ENCODE measurements at places on chromosomes 5 and 9. TPM values are rescaled to one million over a fixed set of nuclear protein-coding genes. Genes with fewer than 3 reads are reported as not detected.

DNA sequence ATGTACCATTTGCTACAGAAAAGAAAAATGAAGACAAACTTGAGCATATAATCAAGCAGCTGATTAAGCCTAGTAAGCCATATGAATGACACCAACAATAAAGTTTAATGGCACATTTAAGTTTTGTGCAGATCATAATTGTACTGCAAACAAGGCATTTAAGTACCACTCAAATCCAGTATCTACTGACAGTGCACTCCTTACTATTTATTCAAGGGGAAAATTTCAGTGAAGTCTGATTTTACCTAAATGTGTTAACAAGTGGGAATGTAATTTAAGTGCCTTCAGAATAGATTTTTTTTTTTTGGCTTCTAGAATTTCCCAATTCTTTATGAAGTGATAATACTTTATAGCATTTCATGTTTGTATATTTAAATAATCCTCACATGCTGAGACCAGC, 341.0 kb upstream of the POU5F2 start:
- H3K27me3 ChIP-seq: no peaks in the 10 kb centered on the region
- H3K27ac ChIP-seq: no peak overlapping the region
- no peak for DNase-seq
- no peaks in the 10 kb centered on the region for H3K4me1 ChIP-seq
- H3K4me3 ChIP-seq: no peak overlapping the region

GRCh38 chr9:5587024-5587423, 41.9 kb upstream of the RIC1 start:
- H3K36me3 ChIP-seq: no peaks in the 10 kb centered on the region
- no peak for DNase-seq
- no peaks in the 10 kb centered on the region for H3K4me1 ChIP-seq

The GPR151 gene
- not detected for total RNA-seq

- H3K36me3 ChIP-seq: no peaks in the 10 kb centered on the region
- H3K4me3 ChIP-seq: no peak overlapping the region
- DNase-seq: peak; percentile 54
These were observed 34.3 kb upstream of the RPS23 start for GRCh38 chr5:82312373-82312856.

The CARD9 gene
- total RNA-seq: 1.2 TPM

The MCCC2 gene
- total RNA-seq: 47.2 TPM

DNA sequence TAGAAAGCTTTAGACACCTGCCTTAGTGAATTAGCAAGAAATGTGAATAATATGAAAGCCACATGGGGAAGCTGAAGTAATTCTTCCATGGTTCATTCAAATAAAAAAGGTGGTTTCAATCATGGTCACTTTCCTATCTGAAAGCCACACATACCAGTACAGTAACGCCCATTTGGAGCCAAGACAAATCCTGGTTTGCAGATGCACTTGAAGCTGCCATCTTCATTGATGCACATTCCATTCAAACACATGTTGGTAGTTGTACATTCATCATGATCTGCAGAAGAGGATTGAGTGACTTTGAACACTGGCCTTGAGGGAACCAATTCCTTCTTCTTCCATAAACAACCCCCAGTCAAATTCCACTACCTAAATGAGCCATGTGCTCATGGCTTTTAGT, 161.5 kb downstream of the FBN2 start:
- H3K27ac ChIP-seq: no peak overlapping the region
- H3K27me3 ChIP-seq: no peaks in the 10 kb centered on the region
- no peak overlapping the region for H3K4me3 ChIP-seq
- no peaks in the 10 kb centered on the region for H3K4me1 ChIP-seq
- no peak for DNase-seq

The SAXO1 gene
- total RNA-seq: not detected

- no peak for DNase-seq
- no peak overlapping the region for H3K4me3 ChIP-seq
- H3K4me1 ChIP-seq: no peaks in the 10 kb centered on the region
- no peaks in the 10 kb centered on the region for H3K27me3 ChIP-seq
These were observed 33.3 kb downstream of the OSMR start for GRCh38 chr5:38879078-38879460.

The NR5A1 gene
- 0.64 TPM for total RNA-seq

- no peaks in the 10 kb centered on the region for H3K27me3 ChIP-seq
- no peak for DNase-seq
- H3K27ac ChIP-seq: peak overlapping the region; percentile 99
- no peak overlapping the region for H3K4me3 ChIP-seq
- H3K4me1 ChIP-seq: peaks cover 46% of the 10 kb centered on the region
These were observed 3.2 kb upstream of the SQSTM1 start for GRCh38 chr5:179817470-179817840.

DNA sequence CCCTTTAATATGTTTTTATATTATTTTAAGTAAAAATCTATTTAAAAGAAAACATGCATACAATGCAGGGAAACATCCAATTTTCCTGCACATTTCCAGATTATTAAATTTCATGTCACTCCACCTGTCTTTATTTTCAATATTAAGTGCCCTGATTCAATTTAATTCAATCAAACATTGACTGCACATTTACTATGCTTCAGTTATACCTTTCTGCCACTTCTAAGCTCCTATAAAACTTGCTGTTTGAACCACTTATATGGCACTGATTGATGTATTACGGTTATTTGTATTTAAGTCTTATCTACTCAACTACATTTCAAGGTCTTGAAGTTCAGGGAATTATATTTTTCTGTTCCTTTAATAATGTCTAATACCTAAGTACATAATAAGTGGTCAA, 198.0 kb downstream of the CAVIN4 start:
- DNase-seq: no peak
- no peak overlapping the region for H3K27ac ChIP-seq
- H3K36me3 ChIP-seq: no peaks in the 10 kb centered on the region
- H3K27me3 ChIP-seq: peaks cover 21% of the 10 kb centered on the region
- H3K4me3 ChIP-seq: no peak overlapping the region

GRCh38 chr5:7518947-7519560, 123.1 kb downstream of the ADCY2 start:
- H3K4me3 ChIP-seq: no peak overlapping the region
- no peak overlapping the region for H3K27ac ChIP-seq
- H3K27me3 ChIP-seq: no peaks in the 10 kb centered on the region

DNA sequence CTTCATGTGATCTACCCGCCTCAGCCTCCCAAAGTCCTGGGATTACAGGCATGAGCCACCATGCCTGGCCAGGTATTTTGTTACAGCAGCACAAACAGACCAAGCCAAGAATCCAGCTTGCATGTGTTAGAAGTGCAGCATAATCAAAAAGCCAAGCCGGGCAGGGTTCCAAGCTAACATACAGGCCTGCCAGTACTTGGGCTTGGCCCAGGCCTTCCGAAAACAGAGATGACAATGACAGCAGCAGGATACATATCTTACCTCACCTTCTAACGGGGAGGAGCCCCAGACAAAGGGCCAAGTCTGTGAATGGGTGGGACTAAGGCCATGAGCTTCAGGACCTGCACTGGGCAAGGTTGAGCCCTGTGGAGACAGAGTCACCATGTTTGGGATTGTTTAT, 91.4 kb upstream of the ZNF462 start:
- H3K27me3 ChIP-seq: no peaks in the 10 kb centered on the region
- H3K27ac ChIP-seq: no peak overlapping the region
- no peak for DNase-seq
- no peaks in the 10 kb centered on the region for H3K36me3 ChIP-seq
- no peak overlapping the region for H3K4me3 ChIP-seq

DNA sequence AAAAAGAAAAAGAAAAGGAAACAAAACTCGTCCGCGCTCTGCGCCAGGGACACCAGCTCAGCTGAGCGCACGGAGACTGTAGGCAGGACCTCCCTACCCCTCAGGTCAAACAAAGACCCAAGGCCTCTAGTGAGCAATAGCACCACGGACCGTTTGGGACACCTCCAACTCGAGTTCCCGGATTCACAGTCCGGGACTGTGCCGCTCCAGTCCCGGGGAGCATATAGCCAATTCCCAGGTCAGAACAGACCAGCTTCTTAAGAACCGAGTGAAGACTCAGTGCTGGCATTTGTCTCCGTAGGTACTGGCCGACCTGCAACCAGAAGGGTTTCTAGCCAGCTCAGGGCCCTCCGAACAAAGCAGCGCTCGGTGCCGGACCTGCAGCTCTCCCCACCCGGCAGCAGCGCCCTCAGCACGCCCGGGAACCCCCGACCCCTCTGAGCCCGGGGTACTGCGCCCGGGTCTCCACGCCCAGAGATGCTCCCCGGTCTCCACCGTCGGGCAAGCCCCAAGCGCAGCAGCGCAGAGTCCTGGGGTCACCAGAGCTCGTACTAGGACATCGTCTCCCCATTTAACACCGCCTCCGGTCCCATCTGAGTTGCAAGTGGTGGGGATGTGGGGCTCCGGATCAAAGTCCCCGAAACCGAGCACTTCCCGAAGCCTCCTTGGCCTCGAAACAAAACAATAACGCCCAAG, 591 bp downstream of the ABCA1 start:
- H3K4me1 ChIP-seq: peaks cover 18% of the 10 kb centered on the region
- H3K36me3 ChIP-seq: no peaks in the 10 kb centered on the region
- H3K27ac ChIP-seq: peak overlapping the region; percentile 33

DNA sequence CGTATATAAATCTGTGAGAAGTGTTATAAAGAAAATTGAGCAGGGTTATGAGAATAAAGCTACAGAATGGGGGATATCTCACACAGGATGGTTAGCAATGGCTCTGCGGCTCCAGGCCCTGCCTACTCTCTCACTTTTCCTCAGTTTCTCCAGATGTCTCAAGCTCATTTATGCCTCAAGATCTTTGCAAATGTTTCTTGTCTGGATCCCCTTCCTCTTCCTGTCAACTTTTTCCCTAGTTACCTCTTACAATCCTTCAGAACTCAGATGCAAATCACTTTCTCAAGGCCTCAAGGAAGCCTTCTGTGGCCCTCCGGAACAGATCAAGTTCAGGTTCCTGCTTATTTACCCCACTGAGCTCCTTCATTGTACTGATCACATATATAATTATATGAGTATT, 386.4 kb downstream of the RAB3C start:
- no peaks in the 10 kb centered on the region for H3K36me3 ChIP-seq
- no peak for DNase-seq
- H3K27ac ChIP-seq: no peak overlapping the region
- H3K27me3 ChIP-seq: peaks cover 22% of the 10 kb centered on the region
- no peaks in the 10 kb centered on the region for H3K4me1 ChIP-seq

GRCh38 chr9:27310582-27310981, 13.6 kb upstream of the EQTN start:
- no peaks in the 10 kb centered on the region for H3K36me3 ChIP-seq
- no peak overlapping the region for H3K4me3 ChIP-seq
- no peak for DNase-seq
